Stimulated activated CD4-positive, alpha-beta T cell treated with anti-CD3 and anti-CD28 coated beads, Interleukin-12 subunit alpha, Interleukin-12 subunit beta, amount 100 ng/mL, for 24 hours (primary cell): ENCODE measurements at places on chromosomes 16 and 17.

GRCh38 chr17:66379544-66379943 lies 77.1 kb downstream of the PRKCA start:
- DNase-seq, result no peak

- no peak for DNase-seq
These were observed 85.0 kb upstream of the ZNF750 start for GRCh38 chr17:82924812-82925211.

DNA sequence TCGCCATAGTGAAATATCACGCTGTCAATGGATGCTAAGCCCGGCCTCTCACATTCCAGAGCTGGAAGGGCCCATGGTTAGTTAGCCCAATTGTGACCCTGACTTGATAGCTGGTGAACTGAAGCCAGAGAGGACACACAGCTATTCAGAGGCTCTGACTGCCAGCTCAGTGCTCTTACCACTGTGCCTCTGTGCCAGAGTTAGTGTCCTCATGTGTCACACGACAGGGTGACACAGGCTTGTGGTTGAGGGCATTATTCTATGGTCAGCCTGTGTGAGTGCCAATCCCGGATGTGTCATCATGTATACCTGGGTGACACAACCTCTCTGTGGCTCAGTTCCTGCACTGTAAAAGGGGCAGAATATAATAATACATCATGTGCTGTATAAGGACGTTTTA lies 2.5 kb upstream of the MT1X start:
- DNase-seq, result no peak

GRCh38 chr16:28596115-28596630 lies 677 bp downstream of the SULT1A2 start:
- no peak for DNase-seq

DNA sequence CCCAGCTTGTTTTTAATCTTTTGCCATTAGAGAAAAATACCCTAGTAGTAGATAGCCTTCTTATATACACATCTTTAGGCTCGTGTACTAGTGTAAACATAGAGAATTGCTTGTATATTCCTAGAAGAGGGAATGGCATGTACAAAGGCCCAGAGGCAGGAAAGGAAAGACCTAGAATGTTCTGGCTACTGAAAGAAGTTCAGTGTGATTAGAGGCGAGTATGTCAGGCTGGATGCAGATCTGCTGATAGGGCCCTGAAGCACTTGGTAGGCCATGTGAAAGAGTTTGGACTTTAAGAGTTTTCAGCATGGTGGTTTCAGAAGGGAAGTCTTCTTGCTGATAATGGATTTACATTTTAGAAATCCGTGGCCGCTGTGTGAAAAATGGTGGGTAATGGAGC lies 17.4 kb downstream of the CTCF start:
- DNase-seq, result no peak

- no peak for DNase-seq
These were observed 257.7 kb upstream of the FOXF1 start for GRCh38 chr16:86252596-86252995.
